ENCODE measurements at places on chromosomes 6 and 20.

GRCh38 chr6:33906439-33906838, 102.6 kb upstream of the MLN start:
- DNase-seq, result no peak

GRCh38 chr6:142482249-142482648, 180.4 kb downstream of the ADGRG6 start:
- DNase-seq, result peak; percentile 6

GRCh38 chr20:60117065-60117464, 158.8 kb downstream of the CDH26 start:
- no peak for DNase-seq

GRCh38 chr6:155253337-155253736, 10.5 kb upstream of the CLDN20 start:
- DNase-seq, result no peak

DNA sequence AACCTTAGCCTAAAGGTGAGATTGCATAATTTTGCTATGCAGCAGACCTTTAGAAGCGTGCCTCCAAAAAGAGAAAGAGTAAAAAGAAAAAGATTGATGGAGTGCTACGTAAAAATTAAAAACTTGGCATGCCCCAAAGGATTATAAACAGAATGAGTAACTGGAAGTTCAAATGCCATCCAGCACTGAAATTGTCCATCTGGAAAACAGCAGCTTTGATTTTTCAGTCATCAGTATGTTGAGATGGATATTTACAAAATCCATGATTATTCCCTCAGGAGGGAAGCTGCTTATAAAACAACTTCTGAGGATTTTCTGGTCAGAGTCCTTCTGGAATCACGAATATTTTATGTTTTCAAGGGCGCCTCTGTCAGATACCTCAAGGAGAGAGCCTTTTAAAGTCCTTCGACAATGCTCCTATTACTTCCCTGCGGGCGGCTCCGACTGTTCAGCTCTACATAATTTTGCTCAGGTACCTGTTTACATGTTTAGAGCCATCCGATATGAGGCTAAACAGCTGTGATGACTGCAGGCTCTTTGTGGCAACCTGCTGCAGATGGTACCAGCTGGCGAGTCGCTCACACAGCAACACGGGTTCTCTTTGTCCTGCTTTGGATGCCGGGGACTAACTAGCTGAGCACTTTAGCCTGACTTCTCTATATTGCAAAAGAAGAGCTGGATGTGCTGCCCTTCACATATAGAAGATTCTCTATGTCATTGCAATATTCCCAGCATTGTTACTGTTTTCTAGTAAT, 83.3 kb downstream of the RCAN2 start:
- DNase-seq, result no peak
